NCI-H1105 (cell line): ENCODE measurements at places on chromosomes 6 and 20.

GRCh38 chr6:30778001-30778635 lies 33.8 kb upstream of the IER3 start:
- no peak for DNase-seq

DNA sequence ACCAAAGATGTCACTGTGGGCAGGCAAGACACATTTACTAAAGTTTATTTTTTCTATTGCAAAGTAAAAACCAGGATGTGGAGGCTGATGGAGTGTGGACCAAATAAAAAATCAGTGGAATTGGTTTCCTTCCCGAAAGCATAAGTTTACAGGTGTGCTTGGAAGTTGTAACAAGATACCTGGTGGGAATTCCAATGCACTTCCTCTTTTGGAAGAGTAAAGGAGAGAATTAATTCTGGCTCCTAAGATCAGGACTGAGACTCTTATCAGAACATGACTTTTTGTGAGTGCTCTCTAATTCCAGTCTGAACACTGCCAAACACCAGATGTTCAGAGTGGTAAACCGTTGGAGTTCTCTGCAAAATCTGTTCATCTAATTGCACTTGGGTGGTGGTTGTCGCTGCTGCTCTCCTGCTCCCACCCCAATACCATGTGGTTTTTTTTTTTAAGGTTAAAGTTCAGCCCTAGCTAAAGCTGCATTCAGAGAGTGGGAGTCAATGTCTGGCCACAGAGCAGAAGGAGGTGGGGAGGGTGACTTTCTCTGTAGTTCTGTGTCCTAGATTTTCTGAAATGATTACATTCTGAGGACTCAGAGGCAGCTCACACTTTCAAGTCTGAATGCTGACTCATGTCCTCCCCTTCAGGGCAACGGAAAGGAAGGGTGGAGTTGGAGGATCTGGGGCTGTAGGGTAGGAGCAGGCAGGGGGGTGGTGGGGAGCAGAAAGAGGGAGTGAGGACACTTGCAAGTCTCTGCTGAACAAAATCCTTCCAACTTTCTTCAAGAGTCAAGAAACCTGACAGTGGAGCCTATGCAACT lies 275.8 kb upstream of the PRDM1 start:
- no peak for DNase-seq

- DNase-seq = no peak
Measured at GRCh38 chr6:131348572-131348971, 213.3 kb downstream of the AKAP7 start.

DNA sequence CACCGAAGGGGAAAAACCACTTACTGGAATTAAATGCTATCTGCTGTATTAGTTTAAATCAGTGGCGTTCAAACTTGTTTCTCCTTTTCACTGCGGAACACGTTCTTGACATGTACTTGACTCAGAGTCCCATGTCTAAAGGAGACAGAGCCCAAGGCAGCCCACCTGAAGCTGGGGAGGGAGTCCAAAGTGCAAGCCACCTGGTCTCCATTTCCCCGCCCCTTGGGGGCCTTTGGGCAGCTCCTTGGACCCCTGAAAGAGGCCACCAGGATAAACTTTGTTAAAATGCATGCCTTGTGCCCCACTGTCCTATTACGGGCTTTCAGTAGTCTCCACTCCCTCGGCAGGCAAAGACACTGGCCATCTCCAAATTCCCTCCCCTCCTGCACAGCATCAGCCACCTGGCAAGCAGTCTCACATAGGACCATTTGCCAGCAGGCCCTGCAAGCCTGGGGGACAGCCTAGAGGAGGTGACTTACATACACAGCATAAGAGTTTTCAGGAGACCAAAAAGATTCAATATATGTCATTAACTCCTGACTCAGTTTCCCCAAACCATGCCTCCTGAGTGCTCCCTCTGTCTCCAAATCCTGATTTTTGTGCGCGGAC lies 6.7 kb downstream of the PCK1 start:
- DNase-seq = no peak

DNA sequence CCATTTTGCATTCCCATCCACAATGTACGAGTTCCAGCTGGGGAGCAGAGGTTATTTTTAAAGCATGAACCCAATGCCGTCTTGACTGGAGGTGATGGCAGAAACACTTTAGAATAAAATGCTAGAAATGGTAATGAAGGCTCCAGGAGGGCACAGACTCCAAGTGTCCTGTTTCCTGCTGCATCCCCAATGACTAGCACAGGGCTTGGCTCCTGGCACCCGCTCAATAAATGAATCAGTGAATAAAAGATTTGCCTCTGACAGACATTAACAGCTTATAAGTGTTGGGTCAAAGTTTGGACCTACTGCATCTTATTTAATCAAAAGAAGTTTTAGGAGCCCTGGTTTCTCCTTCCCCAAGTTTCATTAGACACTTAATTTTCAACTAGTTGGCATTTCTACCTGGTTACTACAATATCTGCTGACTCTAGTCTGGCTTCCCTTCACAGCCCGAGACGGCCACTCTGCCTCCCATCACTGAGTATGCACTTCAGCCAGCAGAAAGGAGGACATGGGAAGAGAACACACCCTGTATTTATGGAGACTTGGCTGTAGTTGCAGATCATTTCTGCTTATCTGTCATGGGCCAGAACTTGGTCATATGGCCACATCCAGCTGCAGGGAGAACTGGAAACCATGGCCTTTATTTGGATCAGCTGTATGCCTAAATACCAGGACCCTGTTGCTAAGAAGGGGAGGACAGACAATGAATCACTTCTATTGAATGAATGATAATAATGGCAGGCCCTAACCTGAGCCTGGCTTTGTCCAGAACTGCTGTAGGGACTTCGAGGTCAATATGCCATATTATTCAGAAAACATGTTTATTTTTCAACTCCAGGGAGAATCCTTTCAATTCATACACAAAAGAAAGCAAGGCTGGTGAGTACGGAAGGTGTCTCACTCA lies 63.1 kb downstream of the TTI1 start:
- no peak for DNase-seq

DNA sequence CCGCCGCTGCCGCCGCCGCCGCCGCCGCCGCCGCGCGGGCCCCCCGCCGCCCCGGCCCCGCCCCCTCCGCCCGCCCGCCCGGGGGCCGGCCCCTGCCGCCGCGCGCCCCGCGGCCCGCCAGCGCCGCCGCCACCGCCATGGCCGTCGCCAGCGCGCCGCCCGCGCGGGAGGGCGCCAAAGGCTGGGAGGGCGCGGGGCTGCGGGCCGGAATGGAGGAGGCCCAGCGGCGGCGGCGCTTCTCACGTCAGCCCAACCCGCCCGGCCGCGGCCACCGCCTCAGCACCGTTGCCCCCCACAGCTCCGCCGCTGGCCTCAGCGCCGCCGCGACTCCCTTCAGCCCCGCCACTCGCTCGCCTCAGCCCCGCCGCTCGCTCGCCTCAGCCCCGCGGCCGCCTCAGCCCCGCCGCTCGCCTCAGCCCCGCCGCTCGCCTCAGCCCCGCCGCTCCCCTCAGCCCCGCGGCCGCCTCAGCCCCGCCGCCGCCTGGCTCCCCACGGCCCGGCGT lies 258 bp downstream of the PHF10 start:
- peak; percentile 64 for DNase-seq

- DNase-seq = no peak
Measured at GRCh38 chr20:59004493-59004762, 2.6 kb downstream of the CTSZ start.

- DNase-seq = no peak
Measured at GRCh38 chr6:3592371-3592941, 135.6 kb upstream of the SLC22A23 start.

GRCh38 chr6:14865531-14866100 lies 380.3 kb upstream of the JARID2 start:
- no peak for DNase-seq

- DNase-seq = no peak
Measured at GRCh38 chr20:38260378-38261053, at the start of gene KIAA1755. TSS of gene KIAA1755 (minus strand) at chr20:38260735. CDS start at chr20:38260500, 235 bp downstream.

DNA sequence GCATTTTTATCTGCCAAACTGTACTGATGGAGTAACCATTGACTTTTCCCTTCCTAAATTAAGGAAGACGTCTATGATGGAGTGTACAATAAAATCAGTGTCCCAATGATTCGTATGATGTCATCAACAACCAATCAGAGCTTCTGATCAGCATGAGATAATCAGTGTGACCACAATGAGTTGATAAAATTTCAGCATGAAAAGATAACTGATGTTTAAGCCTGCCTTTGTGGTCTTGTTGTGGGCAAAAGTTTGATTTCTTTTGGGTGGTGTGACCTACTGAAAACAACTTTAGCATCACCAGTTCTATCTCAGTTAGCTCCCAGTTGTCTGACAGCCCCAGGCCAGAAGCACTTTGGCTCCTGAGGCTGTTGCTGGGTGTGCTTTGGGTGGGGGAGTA lies 3.3 kb downstream of the PCIF1 start:
- DNase-seq = no peak

DNA sequence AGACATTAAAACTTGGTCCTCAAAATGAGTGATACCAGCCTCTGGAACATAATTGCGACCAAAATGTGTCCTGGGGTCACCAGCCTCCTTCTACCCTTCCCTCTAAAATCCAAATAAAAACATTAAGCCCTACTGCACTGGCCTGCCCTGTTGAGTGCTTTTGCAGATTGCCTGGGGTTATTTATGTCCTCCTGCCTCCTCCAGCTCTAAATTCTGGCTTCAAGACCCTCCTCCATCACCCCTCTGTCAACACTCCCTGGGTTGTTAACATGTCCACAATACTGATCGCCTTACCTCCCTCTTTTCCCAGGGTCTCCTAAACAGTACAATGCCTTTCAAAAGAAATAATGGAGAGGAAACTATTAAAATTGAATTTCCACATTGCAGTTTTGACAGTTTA lies 327.5 kb downstream of the NRN1 start:
- DNase-seq = no peak

GRCh38 chr6:149451376-149452036 lies 33.3 kb downstream of the ZC3H12D start:
- DNase-seq = no peak

GRCh38 chr6:90088009-90088408 lies 193.7 kb downstream of the GJA10 start:
- no peak for DNase-seq

GRCh38 chr6:31152781-31153180 lies 4.8 kb downstream of the CCHCR1 start:
- DNase-seq = no peak

- DNase-seq = no peak
Measured at GRCh38 chr6:136921936-136922684, at the start of gene SLC35D3. TSS of gene SLC35D3 (plus strand) at chr6:136922301. CDS start at chr6:136922429, 128 bp downstream.

DNA sequence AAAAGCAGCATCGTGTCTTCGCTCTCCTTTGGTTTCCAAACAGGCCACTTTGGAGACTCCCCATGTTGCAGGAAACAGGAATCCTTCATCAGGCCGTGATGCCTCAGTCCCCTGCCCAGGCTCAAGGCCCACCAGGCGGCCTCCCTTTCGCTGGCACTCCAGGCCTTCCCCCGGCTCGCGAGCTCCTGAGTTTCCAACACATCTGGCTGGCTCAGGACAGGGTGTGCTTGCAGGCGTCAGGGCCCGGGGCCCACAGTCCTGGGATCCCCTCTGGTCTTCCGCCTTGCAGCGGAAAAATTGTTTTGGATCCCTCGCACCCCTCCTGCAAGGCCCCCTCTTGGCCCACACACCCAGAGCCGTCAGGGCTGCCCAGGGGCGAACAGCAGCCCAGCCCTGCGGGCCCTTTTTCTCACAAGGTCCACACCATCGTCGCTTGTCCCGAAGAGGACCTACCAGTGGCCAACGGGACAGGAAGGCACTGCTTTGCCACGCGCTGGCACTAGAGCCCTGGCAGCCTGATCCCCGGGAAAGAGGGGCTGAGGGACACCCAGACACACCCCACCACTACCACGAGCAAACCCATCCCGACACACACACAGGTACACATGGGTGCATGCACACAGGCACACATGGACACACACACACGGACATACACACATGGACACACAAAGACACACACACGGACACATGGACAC lies 1930.9 kb upstream of the DEFB115 start:
- DNase-seq = no peak

- DNase-seq = no peak
Measured at GRCh38 chr6:116933485-116933884, 56.4 kb downstream of the RFX6 start.

DNA sequence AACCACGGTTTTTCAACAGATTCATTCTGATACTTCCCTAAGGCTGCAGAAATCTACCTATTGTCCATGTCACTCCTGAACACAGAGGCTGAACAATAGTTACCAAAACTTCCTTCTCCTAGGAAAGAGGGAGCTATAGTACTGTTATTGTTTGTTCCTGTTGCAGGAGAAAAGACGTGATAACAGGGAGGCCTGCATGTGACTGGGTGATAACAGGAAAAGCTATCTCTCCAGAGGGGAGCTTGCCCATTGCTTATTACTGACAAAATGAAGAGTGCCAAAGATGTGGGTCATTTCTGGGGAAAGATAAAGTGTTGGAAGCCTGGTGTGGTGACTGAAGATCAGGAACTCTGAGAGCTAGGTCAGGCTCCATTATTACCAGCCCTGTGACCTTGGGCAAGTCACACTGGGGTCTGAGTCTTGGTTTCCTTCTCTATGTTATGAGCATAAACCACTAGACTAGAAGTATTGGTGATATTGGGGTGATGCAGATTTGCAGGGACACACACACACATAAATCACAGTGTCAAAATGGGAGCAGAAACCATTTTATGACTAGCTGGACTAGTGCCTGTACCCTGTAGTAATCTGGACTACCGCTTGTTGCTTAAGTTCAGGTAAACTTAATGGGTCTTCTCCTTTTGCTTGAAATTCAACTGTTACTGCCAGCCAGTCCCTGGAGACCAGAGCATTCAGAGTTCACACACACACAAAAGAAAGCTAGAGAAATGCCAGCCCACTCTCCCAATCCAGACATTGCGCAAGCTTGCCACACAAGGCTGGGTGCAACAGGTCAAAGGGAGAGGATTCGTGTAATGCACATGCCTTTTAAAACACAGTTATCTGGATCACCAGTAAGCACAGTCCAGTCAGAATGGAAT lies 136.0 kb upstream of the CNR1 start:
- no peak for DNase-seq

DNA sequence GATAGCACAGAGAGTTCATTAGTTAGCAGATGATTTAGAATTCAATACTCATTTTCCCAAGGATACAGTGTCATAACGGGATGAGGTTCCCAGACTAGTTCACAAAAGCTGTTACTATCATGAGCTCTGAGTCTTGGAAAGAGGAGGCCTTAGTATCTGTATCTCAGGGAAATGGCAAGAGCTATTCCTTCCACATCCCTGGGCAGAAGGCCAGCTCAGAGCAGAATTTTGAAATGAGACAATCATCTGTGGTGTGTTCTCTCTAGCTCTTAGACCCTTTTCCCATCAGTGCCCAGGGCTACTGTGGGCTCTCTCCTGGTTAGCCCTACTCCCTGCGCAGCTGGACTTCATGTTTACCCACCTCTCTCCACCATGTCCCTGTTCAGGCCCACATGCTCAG lies 64.5 kb downstream of the JAG1 start:
- no peak for DNase-seq

- DNase-seq = no peak
Measured at GRCh38 chr20:23546435-23547144, 21.7 kb downstream of the CST9L start.

DNA sequence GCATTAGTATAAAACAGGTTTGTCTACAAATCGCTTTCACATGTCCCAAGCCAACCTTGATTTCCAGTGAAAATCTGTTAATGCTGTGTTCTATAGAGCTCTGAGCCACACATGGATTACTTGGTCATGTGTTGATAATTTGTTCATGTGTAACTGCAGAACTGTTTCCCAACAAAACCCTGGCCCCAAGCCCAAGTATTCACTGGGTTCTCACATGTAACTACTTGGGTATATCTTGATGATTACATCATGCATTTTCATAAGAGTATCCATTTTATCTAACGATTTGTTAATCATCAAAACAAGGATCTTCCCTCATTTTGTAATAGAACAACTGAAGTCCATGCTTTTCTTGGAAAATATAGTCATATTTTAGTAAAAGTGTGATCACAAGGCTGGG lies 657.6 kb downstream of the PRKN start:
- DNase-seq = no peak
